ENCODE measurements at places on chromosomes 1 and 21.

GRCh38 chr1:30541721-30542485 is 181.5 kb downstream of the MATN1 start:
- no peak for DNase-seq

DNA sequence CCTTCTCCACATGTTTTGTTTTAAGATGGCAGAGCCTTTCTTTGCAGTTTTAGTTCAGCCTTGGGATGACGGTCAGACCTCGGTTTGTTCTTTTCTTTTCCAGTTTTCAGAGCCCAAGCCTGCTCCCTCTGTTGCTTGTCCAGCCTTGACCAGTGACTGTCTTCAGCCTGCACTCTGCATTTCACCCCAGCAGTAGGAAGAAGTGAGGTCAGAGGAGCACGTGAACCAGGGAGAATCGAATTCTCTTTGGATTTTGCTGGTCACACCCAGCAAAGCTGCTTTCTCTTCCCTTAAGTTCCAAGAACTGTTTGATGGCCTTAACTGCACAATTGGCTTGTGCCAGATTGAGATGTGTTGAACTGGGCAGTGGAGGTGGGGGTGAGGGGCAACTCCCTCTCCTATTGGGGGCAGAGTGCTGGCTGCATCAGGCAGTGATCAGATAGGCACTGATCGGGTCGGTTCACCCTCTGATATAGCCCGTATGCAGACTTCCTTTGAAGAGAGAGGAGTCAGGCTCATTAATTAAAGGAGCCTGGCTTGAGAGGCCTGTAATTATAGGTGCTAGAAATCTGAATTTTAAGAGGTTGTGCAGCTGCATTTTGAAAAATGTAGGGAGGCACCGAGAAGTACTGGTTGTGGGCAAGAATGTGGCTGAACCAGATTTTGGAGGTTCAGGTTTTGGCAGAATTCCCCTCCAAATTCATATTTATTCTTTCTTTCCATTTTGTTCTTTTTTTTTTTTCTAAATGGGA is 42.4 kb downstream of the PEX14 start:
- no peak for DNase-seq

DNA sequence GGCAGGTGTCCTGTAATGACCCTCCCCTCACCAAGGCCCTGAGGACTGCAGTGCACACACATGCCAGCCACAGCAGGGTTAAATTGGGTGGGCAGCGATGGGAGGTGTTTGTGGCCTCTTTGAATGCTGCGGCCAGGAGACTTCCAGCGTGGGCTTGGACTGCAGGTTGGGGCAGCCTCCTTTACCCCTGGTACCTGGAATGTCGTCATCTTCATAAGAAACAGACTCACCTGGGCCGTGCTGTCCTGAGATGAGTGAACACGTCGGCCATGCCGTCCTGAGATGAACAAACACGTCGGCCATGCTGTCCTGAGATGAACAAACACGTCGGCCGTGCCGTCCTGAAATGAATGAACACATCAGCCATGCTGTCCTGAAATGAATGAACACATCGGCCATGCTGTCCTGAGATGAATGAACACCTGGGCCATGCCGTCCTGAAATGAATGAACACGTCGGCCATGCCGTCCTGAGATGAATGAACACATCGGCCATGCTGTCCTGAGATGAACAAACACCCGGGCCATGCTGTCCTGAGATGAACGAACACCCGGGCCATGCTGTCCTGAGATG is 50.1 kb upstream of the COL6A1 start:
- no peak for DNase-seq

DNA sequence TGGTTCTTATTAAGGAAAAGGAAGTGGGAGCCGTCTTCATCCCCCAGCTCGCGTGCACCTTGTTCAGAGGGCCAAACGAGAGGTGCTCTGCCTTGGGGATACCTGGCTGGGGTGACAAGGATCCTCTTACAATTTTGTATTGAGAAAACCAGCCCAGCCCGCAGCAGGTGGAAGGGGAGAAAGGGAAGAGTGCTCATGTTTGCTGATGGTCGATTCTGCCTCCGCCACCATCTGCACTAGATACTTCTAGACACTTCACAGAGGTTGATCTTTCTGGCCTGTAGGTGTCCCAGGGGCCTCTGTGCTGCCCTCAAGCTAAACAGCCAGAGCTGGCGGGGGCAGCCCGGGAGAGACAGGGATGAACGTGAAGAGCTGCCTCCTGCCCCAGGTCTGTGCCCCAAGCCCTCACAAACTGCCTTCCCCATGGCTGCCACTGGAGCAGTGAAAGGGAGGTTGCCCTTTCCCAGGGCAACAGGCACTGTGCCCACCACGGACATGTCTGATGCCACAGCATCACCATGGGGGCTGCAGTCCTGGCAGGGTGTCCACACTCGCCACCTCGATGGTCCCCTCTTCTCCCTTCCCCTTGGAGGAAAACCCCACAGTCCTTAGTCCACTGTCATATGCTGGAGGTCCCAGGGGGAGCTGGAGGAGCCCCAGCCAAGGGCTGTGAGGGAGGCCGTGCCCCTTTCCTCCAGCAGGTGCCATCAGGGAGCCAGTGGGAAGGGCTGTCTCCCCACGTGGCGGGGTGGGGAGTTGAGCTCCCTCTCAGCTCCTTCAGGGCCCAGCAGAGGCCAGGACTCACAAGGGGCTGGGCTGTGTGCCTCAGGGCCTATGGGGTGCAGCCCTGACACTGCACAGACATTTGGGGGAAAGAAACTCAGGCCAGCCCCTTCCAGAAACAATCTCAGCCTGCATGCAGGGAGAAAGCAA is 8.1 kb downstream of the ADPRS start:
- no peak for DNase-seq

- DNase-seq: no peak
Measured at GRCh38 chr1:63000508-63000907, 216.6 kb downstream of the ATG4C start.

DNA sequence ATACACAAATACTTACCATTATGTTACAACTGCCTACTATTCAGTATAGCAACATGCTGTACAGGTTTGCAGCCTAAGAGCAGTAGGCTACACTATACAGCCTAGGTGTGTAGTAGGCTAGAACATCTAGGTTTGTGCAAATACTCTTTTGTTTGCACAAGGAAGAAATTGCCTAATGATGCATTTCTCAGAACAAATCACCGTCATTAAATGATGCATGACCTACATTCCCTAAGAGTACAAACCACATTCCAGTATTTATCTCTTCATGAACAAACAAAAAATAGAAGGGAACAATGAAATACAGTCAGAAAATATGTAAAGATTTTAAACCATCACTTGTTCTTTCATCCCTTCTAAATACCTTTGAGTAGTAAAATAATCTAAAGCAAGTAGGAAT is 109.7 kb upstream of the HP1BP3 start:
- DNase-seq: no peak

- no peak for DNase-seq
Measured at GRCh38 chr1:63693944-63694571, 79.8 kb upstream of the ROR1 start.

GRCh38 chr1:111218701-111219556 is 8.6 kb upstream of the CHI3L2 start:
- DNase-seq: no peak

GRCh38 chr1:111511370-111511769 is 7.9 kb upstream of the ADORA3 start:
- DNase-seq: no peak

GRCh38 chr21:20308586-20309315 is 689.5 kb upstream of the NCAM2 start:
- DNase-seq: no peak

DNA sequence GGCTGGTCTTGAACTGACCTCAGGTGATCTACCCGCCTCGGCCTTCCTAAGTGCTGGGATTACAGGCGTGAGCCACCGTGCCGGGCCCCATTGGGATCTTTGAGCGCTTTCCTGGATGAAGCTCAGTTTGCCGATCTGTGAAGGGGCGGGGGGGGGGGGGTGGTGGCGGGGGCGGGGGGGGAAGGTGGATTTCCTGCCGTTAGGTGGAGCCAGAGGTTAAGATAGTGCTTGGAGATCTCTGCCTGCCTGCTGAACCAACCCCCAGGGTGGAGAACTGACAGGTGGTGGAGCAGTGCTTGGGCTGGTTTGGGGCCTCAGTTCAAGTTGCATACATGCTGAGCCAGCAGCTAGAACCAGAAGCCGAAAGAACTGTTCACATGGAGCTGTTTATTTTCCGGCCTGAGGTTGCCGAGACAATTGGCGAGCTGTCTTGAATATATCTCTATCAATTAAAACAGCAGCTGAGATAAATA is 1.7 kb downstream of the TMCC2 start:
- DNase-seq: peak; percentile 65

DNA sequence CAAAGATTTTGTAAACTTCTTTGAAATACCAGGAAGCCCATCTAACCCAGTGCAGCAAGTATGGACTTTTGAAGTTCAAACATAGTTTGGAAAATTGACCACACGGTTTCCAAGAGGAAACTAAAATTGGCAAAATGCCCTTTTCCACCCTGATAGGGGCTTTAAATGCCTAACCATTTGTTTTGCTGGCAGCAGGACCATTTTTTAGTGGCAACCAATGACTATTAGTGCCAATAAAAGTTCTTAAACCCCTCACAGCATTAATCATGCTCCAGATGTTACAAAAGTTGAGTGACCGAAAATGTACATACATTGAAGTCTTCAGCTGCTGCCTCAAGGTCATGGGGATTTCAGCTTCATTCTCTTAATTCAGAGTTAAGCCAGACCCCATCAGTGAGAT is 46.4 kb upstream of the ENAH start:
- DNase-seq: no peak

GRCh38 chr1:47997289-47998200 is at the start of gene TRABD2B:
Gene TRABD2B, minus strand, starts transcription at chr1:47997385.
- DNase-seq: peak; percentile 71

GRCh38 chr1:228015276-228016180 is 8.7 kb downstream of the WNT3A start:
- DNase-seq: peak; percentile 9

DNA sequence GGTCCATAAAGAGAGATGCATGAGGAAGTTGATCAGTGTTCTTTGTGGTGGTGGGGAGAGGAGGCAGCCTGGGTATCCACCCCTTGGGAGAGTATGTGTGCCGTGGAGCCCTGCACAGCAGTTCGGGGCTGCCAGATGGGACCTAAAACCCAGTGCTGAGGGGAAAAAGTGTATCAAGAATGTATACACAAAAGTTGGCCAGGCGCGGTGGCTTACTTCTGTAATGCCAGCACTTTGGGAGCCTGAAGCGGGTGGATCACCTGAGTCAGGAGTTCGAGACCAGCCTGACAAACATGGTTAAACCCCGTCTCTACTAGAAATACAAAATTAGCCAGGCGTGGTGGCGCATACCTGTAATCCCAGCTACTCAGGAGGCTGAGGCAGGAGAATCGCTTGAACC is 4.1 kb upstream of the TTC4 start:
- no peak for DNase-seq

GRCh38 chr1:165871311-165872067 is 44.1 kb downstream of the UCK2 start:
- peak; percentile 44 for DNase-seq

DNA sequence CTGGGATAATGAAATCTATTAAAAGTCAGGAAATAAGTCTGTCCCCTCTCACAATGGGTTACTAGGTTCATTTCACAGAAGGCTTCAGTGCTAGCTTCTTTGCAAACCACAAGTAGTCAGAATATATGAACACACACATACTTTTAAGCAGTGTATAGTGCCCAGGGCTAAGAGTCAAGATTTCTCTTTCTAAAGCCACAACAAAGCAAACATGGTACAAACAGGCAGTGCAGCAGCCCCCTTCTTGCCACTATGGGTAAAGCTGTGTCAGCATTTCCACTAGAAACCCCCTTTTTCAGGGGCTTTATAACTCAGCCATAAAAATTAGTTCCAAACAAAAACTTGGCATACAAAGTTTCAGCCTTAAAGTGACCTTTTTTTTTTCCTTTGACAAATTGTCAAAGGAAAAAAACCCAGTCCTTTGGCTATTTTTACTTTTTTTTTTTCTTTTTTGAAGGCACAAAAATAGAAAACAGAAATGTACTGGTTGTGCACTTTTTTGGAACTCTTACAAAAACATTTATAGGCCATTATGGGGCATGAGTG is 315.4 kb downstream of the LMO4 start:
- DNase-seq: no peak

DNA sequence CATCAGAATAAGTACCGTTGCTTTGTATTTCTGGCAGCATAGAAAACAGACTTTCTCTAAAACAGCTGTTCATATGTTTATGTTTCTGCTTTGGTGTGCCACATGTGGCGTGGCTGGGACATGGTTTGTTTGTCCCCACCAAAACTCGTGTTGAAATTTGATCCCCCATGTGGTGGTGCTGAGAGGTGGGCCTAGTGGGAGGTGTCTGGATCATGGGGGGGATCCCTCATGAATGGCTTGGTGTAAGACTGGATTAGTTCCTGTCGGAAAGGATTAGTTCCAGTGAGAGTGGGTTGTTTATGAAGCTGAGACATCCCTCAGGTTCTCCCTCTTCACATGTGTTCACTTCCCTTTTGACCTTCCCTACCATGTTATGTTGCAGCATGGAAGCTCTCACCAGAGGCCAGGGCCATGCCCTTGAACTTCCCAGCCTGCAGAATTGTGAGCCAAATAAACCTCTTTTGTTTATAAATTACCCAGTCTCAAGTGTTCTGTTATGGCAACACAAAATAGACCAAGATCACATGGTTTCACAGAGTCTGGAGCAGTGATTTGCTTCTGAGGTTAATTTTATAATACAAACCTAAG is 17.9 kb upstream of the H3-3A start:
- DNase-seq: no peak

DNA sequence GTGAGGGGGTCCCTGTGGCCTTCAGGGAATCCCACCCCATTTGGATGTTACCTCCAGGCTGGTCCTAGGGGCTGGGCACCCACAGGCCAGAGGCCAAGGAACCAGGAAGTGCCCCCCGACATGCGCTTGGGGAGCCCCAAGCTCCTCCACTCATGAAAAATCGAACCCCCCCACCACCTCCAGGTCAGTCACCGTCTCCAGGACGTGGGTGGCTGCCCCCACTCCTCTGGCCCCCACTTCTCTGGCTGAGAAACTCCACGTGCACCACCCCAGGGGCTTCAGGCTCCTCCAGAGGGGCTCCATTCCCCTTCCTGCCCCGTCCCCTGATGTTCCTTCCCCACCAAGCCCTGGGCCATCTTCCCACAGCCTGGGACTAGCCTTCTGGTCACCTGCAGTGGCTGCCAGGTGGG is 30.5 kb upstream of the POFUT2 start:
- no peak for DNase-seq

- DNase-seq: no peak
Measured at GRCh38 chr1:24417681-24418080, 2.1 kb downstream of the NIPAL3 start.

- no peak for DNase-seq
Measured at GRCh38 chr1:69752831-69753230, 185.1 kb downstream of the LRRC7 start.

- peak; percentile 84 for DNase-seq
Measured at GRCh38 chr21:33229784-33230544, at the start of gene IFNAR2. Gene IFNAR2, plus strand, starts transcription at chr21:33229938. Its CDS starts 11,985 bp downstream, at chr21:33241923.

DNA sequence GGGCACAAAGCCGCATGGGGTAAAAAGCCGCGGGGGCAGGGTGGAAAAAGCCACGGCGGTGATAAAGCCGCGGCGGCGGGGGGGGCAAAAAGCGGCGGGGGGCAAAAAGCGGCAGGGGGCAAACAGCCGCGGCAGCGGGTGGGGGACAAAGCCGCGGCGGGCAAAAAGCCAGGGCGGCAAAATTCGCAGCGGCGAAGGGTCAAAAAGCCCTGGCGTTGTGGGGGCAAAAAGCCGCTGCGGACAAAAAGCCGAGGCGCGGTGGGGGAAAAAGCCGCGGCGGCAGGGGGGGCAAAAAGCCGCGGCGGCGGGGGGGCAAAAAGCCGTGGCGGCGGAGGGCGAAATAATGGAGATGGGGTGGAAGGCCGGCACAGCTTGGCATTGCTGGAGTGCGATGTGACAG is 3902.9 kb downstream of the SRGAP2C start:
- DNase-seq: peak; percentile 6

- DNase-seq: no peak
Measured at GRCh38 chr1:70441392-70442035, 30.4 kb downstream of the CTH start.

- no peak for DNase-seq
Measured at GRCh38 chr1:107123741-107124140, 17.1 kb upstream of the NTNG1 start.
